Naive thymus-derived CD8-positive, alpha-beta T cell (primary cell): ENCODE measurements at places on chromosomes 6 and 20.

- no peak for DNase-seq
These were observed at the start of gene SIM1 for GRCh38 chr6:100464903-100465700. SIM1 (minus strand) TSS chr6:100464921; CDS start chr6:100463468, 1,453 bp downstream.

GRCh38 chr6:50681213-50681824 is 32.0 kb upstream of the TFAP2D start:
- DNase-seq, result no peak

DNA sequence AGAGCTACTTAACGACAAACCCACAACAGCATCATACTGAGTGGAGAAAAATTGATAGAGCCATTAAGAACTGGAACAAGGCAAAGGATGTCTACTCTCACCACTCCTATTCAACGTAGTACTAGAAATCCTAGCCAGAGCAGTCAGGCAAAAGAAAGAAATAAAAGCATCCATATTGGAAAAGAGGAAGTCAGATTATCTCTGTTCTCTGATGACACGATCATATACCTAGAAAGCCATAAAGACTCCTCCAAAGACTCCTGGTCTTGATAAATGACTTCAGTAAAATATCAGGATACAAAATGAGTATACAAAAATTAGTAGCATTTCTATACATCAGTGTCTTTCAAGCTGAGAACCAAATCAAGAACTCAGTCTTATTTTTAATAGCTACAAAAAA is 17.0 kb upstream of the FHL5 start:
- DNase-seq, result no peak

DNA sequence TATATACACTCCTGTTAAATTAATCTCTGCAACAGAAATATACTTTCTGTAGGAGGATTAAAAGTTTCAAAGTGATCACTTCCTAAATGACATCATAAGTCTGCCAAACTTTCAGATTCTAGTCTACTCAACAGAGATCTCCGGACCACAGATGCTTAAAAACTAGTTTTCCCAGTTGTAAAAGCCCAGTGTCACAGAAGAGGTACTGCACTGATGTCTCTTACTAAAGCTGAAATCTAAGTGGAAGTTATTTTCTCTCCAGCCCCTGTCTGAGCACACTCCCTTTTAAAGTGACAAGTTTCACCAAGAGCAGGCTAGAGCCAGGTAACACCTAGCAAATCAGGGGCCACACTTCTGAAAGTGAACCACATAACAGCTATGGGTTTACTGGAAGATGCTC is 71.6 kb upstream of the DST start:
- DNase-seq, result no peak

DNA sequence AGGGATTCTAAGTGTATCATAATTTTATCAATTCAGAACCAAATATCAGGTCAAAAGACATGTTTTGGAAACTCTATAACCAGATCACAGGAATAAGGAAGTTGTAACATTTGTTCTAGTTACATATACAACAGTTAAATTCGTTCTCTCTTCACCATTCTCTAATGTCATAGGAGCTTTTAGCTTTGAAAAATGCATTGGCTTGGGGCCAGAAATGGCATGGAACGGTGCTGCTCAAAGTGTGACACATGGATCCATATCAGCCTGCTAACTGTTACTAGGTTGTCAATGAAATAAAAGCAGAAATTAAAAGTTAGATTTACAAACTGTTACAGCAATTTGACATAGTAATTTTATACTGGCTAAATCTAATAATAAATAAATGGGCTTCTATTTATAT is 120.3 kb downstream of the LCA5 start:
- no peak for DNase-seq

DNA sequence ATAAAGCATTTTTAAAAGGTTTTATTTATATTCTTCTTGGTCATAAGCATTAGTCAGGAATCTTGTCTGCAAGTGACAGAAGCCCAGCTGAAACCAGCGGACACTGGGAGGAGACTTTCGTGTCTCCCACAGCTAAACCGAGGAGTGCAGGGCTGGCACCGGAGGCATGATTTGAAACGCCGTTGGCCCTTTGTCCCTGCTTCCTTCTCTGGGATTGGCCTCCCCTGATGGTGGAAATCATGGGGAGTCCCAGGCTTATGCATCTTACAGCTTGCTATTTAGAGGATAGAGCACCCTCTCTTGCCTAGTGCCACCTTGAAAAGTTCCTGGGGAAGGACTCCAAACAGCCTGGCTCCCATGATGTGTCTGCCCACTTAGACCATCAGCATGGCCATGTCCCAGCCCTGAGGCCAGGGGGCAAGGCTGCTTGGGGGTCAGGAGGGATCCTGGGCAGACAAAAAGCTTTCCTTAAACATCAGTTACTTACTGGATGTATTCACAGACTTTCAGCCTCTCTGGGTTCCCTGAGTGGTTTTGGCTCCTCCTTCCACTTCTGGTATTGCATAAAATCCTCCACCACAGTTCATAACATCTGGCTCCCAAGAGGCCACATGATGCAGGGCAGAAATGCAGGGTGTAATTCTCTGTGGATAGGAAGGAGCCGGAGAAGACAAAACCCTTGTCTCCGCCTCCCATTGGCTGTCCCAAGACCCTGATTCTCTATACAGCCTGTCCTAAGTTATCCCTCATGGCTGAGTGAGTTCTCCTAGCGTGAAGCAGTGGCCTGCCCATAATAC is 49.3 kb upstream of the INSM1 start:
- DNase-seq, result no peak

DNA sequence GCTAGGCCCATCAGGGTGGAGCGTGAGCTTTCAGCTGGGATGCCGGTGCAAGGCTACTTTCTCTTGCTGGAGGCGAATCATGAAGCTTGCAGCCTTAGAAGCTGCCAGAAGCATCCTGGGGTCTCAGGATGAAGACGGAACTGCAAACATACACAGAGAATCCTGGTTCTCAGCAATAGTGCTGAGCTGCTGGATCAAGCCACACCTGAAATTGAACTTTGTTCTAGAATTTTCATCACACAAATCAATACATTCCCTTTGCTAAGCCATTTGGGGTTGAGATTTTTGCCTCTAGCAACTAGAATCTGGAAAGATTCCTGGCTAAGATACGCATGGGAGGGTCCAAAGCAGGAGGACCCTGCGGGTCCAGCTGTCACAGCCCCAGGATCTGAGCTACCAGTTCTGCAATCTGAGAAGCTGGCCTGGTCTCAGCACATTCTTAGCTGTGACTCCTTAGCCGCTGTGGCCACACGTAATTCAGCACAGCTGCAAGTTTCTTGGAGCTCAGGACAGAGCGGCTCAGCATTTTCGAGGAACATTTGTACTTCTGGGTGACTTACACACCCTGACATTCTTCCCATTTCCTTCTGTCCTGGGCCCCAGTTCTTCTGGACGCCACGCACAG is 6.6 kb upstream of the ARFGAP1 start:
- no peak for DNase-seq

- DNase-seq, result no peak
These were observed 1.2 kb downstream of the PTPRA start for GRCh38 chr20:2874456-2874855.

- no peak for DNase-seq
These were observed 65.5 kb downstream of the NRN1 start for GRCh38 chr6:5941188-5941587.

DNA sequence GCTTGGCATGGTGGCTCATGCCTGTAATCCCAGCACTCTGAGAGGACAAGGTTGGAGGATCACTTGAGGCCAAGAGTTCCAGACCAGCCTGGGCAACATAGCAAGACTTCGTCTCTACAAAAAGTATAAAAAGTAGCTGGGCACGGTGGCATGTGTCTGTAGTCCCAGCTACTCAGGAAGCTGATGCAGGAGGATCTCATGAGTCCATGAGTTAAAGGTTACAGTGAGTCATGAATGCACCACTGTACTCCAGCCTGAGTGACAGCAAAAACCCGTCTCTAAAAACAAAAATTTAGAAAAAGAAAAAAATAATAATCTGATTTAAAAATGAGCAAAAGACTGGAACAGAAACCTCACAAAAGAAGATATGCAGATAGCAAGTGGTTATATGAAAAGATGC is 279.7 kb downstream of the RNGTT start:
- no peak for DNase-seq

DNA sequence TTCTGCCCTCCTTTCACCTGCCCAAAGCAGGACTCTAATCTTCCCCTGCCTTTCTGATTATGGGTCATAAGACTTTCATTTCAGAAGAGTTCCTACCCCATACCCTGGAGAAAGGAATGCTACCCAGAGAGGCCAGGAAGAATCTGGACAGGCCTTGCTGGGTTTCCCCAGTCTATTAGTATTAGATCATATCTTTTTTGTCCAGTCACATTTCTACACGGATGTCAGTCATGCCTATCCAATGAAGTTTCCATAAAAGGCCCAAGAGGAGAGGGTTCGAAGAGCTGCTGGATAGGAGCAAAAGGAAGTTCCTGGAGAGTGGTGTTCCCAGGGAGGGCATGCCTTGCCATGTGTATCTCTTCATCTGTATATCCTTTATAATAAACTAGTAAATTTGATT is 3.2 kb downstream of the POLH start:
- DNase-seq, result no peak

- peak; percentile 24 for DNase-seq
These were observed at the start of gene HLA-DPA1 for GRCh38 chr6:33073431-33073871. HLA-DPA1 (minus strand) TSS chr6:33073649.

GRCh38 chr6:167719920-167720319 is 106.8 kb upstream of the AFDN start:
- no peak for DNase-seq

DNA sequence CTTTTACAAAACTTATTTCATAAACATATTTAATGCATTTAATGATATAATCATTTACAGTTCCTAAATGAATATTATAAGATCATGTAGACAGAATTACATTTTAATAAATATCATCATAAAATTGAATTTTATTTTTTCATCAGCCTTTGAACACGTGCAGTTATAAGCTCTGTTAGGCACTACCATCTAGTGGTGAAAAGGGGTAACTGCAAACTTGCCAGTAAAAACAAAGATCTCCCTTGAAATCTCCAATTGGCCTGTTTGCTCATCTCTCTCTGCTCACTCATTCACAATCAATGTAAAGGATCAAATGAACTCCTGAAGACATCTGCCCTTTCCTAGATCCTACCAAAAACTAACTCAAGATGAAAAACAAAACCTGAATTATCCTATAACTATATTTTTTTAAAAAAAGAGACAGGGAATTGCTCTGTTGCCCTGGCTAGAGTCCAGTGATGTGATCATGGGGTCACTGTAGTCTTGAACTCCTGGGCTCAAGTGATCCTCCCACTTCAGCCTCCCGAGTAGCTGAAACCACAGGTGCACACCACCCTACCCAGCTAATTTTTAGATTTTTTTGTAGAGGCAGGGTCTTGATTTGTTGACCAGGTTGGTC is 31.7 kb downstream of the SAMHD1 start:
- DNase-seq, result peak; percentile 63

DNA sequence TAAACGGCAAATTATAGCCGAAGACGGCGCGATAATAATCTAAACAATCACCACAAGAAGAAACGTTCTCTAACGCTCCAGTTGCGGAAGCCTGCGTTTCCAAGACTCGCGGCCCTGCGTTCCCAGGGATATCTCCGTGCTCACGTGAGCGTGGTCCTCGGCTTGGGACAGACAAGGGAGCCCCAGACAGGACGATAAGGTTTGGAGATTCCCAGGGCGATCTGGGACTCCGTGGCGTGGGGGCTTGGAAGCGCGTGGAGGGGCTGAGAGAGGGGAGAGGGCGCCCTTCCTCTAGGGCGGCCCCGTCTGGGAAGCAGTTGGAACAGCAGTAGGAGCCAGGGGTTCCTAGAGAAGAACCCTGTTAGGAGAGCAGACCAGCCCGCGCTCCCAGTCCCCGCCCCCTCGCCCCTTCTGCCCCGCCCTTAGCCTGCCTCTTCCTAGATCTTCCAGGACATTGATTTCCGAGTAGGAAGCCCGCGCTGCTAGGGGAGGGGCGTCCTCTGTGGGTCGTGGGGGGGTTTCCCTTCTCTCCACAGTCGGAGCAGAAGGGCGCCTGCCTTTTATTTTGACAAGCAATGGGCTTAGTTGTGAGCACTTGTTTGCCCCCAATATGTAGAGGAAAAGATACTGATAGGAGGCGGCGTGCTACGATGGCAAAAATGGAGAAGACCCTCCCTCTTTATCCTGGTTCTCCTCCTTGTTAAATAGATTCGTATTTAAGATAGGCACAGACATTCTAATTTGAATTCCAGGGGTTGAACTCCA is 10.6 kb downstream of the NRN1 start:
- no peak for DNase-seq

DNA sequence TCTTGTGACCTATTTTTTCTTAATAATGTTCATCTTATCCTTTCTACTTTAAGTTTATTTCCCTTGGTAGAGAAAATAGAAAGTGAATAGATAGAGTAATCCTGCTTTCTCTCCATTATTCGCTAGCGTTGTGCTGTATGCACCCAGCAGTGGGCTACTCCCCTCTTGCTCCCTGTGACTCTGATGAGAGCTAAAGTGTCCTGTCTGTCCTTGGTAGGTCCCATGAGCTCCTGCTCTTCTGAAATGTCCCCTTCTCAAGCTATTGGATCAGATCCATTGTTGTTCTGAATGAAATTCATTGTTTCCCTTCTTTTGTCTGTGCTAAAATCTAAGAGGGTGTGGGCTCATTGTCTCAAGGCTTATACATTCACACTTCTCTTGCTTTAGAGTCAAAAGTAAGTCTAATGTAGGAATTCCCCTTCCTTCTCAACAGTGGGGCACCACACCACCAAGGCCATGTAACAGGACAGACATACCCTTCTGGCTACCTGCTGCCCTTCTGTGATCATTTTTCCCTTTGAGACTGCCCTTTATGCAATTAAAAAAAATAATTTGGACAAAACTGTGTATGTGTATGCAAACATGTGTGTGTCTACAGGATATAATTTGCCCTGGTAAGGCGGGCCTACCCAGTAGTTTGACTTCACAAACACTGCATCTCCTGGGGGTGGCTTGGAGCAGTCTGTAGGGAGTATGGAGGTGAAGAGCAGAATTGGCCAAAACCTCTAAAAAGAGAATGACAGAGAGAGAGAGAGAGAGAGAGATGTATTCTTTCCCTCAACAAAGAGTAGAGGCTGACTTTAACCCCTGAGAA is 167.0 kb upstream of the MYLIP start:
- DNase-seq, result no peak

DNA sequence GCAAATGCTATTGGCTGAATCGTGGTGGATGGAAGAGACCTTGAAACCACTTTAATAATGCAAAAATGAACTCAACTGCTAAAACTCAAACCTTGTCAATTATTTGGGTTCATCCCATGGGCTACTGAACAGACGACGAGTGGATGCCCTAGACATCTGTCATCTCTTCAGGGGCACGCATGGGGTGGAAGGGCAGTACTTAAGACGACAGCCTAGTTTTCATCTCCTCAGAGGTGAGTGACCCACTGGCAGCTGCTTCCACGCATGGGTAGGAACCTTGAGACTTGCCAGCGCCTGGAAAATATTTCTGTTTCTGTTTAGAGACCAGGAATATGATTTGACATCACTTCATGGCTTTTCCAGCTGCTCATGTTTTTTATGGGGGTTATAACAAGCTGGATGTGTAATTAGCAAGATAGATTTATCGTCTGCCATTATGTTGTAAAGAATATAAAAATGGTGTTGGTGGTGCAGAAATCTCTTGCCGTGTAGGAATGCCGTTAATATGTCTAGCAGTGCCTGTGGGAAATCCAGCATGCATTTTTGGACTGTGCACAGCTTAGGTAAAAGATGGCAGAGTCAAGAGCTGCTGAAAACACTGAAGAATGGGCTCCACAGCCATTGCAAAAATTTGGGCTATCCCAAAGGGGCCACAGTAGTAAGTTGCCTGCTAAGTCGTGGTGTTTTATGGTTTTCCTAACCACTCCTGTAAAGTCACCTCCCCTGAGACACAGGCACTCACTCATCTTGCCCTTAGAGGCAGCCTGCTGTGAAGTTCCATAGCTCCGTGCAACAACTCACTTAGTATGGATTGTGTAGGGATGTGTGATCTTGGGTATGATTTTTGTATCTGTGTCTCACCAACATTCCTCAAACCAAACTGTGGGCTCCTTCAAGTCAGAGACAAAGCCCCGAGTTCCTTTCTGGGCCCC is 203.3 kb downstream of the EYA2 start:
- DNase-seq, result no peak
